ENCODE measurements at places on chromosomes 11 and 22.

DNA sequence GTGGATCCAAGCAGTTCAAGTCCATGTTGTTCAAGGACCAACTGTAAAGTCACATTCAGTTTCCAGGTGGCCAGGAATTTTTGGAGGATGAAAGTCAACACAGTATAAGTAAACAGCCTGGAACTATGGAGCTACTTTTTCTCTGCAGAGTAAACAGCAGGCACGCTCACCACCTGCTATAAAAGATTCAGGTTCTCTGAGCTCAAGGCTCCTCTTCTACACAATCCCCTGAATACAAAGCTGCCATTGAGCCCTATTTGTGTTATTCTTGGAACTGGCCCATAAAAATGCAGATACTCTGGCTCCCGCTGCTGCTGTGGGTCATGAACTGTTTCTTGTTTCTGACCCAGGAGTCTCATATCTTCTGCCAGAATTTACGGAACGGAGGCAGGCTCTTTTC lies 56.9 kb upstream of the PRR5 start:
- no peak for DNase-seq

DNA sequence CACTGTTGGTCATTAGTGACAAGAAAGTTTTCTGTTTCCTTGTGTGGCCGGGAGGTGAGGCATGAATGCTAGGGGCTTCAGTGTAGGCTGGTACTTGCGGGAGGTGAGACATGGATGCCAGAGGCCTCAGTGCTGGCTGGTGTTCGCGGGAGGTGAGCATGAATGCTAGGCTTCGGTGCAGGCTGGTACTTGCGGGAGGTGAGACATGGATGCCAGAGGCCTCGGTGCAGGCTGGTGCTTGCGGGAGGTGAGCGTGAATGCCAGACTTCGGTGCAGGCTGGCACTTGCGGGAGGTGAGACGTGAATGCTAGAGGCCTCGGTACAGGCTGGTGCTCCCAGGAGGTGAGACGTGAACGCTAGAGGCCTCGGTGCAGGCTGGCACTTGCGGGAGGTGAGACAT lies 48.4 kb downstream of the ANO1 start:
- DNase-seq, result no peak

DNA sequence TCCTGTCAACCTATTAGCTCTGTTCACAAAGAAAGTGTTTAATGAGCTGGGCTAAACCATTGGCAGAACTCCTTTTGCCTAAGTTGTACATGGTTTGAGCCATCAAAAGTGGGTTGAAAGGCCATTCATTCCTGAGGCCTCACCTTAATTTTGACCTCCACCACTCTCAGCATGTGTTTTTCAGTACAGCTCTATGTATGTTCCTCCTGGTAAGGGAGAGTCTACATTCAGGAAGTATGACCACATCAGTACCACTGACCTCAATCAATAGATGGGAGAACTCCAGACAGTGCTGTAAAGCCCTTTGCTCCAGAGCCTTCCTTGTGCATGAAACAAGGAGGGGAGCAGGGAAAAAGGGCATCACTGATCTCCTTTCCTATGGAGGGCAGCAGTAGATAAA lies 87.8 kb upstream of the CARD18 start:
- DNase-seq, result no peak

DNA sequence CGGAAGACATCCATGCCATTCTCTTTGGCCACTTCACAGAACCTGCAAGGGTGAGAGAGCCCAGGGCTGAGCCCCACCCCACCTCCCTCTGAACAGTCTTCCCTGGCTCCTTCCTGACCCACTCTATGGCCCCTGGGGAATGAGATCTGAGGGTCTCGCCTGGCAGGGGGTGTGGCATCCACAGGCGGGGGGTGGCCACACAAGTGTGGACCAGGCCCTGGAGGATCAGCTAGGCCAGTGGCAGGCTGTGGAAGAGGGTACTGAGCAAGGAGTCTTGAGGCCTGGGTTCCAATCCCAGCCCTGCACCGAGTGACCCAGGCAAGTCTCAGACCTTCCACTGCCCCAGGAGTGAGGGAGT lies 5.6 kb upstream of the LRFN4 start:
- DNase-seq, result no peak
